Mesendoderm (in vitro differentiated cells): ENCODE measurements at places on chromosomes 12 and 14.

- DNase-seq, result no peak
Observed at GRCh38 chr12:69513297-69513696, 43.1 kb downstream of the FRS2 start.

DNA sequence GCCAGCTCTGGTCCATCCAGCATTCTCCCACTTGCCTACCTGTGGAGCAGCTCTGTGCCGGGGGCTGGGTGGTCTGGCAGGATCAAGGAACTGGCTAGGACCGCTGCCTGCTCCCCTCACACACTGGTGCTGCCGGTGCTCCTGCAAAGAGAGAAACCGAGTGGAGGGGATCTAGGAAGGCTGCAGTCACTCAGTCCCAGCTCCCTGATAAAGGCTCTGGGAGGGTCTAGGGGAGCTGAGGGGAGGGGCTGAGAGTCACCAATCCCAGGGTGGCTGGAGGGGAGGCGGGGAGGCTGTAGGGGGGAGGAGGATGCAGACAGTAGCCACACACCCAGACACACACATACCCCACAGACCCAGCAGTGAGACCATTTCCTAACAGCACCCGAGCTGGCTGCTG, at the start of gene TAC3:
Gene TAC3, minus strand, starts transcription at position 182 of the 400 bp plus-strand sequence. CDS start 732 bp downstream, outside the sequence.
- DNase-seq, result peak; percentile 56

- DNase-seq, result no peak
Observed at GRCh38 chr12:105482951-105483350, 152.5 kb downstream of the C12orf75 start.

- peak; percentile 43 for DNase-seq
Observed at GRCh38 chr12:111268738-111269572, 99.9 kb downstream of the PHETA1 start.

GRCh38 chr12:20000229-20000849, 368.0 kb upstream of the PDE3A start:
- peak; percentile 18 for DNase-seq

- no peak for DNase-seq
Observed at GRCh38 chr12:39780411-39780912, 160.9 kb upstream of the ABCD2 start.

DNA sequence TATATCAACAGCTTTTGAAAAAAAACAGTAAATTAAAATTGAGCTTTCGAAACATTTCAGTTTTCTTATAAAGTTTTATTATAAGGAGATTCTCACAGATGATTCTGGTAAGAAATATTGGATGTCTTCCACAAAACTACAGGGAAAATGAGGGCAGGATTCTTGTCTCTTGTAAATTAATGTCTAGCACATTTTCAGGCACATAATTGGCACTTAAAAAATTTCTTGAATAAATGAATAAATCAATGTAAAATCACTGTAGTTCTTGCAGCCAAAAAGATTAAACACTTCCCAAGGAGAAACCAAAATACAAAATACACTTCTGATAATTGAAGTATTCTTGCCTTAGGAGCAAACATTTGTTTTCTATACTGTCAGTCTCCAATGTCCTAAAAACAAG, 164.4 kb downstream of the NELL2 start:
- DNase-seq, result no peak

- DNase-seq, result no peak
Observed at GRCh38 chr12:127873306-127873705, 393.7 kb upstream of the TMEM132C start.

DNA sequence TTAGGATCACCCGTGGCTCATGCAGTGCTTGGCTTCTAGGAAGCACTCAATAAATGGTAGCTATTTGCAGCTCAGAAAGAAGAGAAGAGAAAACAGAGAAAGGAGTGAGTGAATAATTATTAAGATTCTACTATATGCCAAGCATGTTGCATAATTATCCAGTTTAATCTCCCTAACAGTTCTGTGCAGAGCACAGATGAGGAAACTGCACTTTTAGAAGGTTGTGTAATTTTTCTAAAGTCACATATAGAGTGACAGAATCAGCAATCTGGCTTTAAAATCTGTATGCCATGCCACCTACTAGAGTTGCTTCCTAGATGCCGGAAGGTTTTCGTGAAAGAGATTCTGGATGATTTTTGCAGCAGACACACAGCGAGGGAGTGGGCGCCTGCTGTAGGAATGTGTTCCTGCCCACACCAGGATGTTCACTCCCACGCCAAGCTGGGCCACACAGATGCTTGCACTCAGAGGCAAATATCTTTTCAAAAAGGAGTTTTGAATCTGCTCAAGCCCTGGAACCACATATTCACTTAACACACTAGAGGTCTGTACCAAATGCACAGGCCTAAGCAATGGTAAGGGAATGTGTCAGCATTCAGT, 50.2 kb upstream of the SMCO2 start:
- no peak for DNase-seq

- no peak for DNase-seq
Observed at GRCh38 chr14:96757456-96757855, 39.7 kb upstream of the VRK1 start.

DNA sequence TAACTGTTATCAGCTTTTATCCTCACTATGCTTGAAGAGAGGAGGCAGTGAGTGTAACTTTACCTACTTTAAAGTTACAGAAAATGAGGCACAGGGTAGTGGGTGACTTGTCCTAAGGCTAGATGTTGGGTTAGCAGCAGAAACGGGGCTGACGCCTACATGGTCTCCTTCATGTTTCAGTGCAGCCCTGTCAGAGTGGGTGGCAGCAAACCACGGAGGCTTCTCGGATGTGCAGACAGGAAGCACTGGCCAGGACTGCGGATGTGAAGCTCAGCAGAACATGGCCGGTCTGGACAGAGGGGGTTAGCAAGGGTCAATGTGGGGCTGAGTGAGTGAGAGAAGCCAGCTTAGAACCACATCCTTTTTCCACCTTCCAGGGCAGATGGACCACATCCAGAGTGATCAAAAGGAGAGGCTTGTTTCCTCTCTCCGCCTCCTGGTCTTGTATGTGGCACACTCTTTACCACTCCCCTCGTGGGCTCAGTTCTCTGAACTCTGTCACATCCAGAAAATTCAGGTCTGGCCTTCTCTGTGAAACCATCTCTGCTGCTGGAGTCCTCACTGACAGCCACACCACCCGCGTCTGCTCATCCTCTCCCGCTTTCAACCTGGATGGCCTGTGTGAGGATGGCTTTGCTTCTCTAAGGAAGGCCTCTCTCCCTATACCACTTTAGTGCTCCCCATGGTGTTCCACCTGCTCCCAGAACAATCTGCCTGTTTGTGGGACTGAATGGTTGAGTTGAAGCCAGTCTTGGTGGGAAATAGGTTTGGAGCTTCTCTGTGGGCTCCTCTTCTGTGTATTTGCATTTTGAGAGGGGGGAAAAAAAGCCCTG, 14.1 kb downstream of the SUSD6 start:
- DNase-seq, result no peak

DNA sequence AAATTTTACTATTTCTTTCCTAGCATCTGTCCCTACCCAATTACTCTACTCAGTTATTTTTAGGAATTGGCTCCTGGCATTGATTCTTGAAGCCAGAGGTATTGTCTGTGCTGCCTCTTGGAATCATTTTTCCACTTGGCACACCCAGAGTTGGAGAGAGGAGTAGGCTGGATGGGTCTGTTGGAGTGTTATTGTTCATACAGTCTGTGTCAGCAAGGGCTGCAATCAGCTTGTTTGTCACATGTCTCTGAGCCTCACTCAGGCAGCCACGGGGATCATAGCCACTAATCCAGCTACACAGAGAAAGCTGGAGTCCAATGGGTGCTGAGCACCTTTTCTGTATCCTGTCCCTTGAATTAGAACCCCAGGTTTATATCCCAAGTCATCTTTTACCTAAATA, 176.0 kb upstream of the DYRK2 start:
- DNase-seq, result no peak

DNA sequence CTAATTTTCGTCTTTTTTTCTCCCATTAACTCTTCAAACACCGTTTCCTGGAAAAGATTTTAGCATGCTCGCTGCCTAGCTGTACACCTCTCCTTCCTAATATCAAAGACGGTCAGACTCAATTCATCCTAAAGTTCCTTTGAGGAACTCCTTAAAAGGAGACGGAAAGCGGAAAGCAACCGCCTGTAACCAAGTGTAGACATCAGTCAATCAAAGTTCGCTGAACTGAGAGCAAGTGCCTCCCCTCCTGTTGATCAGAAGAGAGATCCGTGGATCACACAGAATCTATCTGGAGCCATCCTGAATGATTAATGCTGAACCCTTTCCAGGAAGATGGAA, 412 bp upstream of the TEP1 start:
- peak; percentile 29 for DNase-seq

- no peak for DNase-seq
Observed at GRCh38 chr12:84624601-84625000, 288.0 kb downstream of the SLC6A15 start.

- peak; percentile 79 for DNase-seq
Observed at GRCh38 chr12:124921200-124922031, 7.0 kb upstream of the UBC start.

- no peak for DNase-seq
Observed at GRCh38 chr12:47370421-47370820, 290.7 kb upstream of the AMIGO2 start.

DNA sequence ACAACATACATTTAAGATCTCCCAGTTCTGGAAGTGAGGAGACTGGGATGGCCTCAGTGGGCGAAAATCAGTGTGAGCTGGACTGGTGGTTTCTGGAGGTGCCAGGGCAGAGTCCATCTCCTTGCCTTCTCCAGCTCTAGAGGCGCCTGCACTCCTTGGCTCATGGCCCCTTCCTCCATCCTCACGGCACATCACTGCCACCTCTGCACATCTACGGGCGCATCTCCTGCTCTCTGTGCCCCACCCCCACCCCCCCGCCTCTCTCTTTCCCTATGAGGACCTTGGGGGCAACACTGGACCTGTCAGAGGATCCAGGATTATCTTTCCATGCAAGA, 62.8 kb upstream of the DIO3 start:
- no peak for DNase-seq

DNA sequence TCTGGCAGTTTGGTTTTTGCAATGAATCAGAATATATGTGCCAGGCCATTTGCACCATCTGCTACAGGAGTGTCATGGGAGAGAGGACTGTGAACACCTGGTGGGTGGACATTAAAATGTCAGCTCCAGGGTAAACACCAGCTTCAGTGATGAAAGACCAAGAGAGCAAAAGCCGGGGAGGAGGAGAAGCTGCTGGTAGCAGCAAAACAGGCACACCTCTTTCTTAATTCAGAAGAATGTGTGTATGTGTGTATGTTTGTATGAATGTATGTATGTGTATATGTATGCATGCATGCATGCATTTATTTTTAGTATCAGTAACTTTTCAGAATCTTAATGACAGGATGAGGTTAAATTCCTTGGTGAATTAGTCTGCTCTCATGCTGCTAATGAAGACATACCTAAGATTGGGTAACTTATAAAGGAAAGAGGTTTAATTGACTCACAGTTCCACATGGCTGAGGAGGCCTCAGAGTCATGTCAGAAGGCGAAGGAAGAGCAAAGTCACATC, 357.4 kb upstream of the PRICKLE1 start:
- DNase-seq, result no peak

- DNase-seq, result no peak
Observed at GRCh38 chr12:19177754-19178153, 48.2 kb downstream of the PLEKHA5 start.

DNA sequence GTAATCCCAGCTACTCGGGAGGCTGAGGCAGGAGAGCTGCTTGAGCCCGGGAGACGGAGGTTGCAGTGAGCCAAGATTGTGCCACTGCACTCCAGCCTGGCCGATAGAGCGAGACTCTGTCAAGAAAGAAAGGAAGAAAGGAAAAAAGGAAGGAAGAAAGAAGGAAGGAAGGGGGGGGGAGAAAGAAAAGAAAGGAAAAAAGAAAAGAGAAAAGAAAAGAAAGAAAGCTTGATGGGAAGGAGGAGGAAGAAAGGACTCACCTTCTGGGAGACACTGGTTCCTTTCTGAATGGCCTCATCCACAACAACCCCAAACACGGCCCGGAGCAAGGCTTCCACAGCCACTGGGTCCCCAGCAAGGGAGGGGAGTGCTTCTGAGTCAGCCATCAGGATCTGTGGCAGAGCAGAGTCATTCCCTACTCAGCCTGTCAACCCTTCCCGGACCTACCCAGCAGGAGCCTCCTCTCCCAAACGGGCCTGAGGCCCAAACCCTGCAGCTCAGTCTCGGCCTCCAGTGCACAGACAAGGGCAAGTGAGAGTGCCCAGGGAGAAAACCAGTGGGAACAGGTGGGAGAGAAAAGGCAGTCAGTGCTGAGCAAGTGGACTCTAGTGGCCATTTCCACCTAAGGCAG, 7.3 kb upstream of the ZNF740 start:
- no peak for DNase-seq

- DNase-seq, result no peak
Observed at GRCh38 chr12:132172619-132173018, 28.4 kb downstream of the NOC4L start.

GRCh38 chr14:96229315-96229714, 24.7 kb downstream of the BDKRB2 start:
- no peak for DNase-seq

DNA sequence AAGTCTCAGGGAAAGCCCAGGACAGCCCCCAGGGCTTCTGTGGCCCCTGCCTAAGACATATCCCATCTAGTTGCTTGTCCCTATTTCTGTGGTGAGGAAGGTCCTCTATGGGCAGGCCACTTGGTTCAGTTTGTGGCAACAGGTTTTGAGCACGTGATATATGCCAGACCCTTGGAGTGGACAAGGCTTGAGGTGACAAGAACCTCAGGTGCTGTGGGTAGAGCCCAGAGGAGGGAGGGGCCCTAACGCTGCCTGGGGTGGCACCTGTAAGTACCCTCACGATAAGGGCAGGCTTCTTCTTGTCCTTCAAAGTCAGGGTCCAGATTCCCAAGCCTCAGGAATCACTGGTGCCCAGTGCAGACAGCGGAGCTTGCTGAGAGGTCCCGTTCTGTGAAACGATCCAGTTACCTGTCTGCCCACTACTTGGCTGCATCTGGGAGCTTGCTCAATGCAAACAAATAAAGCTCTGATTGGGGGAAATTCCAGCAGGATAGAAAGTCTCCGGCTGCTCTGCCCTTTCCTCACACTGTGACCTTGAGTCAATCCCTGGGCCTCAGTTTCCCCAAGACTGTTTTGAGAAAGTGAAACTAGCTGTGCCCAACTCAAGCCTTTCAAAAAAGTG, 47.7 kb upstream of the FAM181A start:
- no peak for DNase-seq

GRCh38 chr14:92747701-92748258, 647 bp downstream of the LGMN start:
- DNase-seq, result peak; percentile 26

DNA sequence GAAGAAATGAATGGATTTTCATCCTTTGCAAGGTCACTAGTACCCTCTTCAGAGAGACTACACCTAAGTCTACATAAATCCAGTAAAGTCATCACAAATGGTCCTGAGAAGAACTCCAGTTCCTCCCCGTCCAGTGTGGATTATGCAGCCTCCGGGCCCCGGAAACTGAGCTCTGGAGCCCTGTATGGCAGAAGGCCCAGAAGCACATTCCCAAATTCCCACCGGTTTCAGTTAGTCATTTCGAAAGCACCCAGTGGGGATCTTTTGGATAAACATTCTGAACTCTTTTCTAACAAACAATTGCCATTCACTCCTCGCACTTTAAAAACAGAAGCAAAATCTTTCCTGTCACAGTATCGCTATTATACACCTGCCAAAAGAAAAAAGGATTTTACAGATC, 40.8 kb downstream of the SPATA7 start:
- DNase-seq, result no peak
